Renal cortical epithelial cell (primary cell): ENCODE measurements at places on chromosomes 7 and 10.

DNA sequence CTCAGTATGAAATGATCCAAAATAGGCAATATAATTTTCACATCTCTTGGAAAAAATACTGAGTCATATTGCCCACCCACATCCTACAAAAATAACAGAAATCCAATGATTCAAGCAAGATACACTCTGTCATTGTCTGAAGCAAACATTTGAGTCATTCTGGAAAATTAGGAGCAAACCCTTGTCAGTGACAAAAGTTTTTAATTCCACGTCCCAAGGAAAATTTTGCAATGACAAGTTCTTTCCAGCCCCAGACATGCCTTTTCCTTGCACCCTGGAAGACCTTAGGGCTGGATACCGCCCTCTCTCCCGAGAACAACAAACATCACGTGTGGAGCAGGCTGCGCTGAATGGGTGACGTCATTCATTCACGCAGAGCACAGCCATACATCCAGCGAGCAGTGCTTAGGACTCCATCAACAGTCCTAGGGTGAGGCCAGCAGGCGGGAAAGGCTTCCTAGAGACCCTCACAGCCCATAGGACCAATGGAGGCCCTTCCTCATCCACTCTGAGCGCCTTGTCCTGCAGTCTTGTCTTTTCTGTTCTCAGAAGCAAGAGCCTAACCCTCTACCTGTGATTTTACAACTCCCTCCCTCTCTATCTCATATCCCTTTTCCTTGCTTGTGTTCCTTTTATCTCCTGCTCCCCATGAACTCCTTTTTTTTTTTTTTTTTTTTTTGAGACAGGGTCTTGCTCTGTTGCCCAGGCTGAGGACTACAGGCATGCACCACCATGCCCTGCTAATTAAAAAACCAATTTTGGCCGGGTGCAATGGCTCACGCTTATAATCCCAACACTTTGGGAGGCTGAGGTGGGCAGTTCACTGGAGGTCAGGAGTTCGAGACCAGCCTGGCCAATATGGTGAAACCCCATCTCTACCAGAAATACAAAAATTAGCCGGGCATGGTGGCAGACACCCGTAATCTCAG lies 23.5 kb upstream of the KDM7A start:
- DNase-seq, result no peak

DNA sequence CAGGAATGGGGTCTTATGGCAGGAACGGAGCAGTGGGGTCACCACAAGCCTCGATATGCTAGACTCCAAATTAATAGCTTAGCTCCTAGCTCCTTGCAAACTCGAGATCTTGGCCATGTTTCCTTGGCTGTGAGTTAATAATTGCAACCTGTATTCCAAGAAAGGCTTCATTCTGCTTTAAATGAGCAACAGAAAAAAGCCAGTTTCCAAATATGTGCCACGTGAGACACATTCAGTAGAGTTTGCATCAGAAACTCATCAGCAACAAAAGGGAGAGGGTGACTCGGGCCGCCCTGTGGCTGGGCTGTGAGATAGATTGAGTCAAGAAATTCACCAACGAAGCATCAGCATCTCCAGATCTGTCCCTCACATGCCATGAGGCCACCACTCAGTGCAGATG lies 112.0 kb downstream of the NPTX2 start:
- no peak for DNase-seq

DNA sequence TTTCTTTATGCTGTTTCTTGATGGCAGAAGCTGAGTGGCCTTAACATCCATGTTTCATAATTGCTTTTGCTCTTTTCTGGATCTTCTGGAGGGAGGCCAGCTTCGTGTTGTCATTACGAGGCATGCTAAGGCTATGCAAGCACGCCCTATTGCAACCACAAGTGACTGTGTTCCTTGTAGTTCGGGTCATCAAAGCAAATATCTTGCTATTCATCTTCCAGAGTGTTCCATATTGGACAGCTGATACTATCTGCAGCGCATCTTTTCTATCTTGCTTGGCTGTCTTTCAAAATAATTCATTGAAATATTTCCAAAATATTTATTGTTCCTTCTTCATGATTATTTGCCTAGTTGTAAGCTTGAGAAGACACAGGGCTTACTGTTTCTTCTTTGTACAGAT lies 5.0 kb downstream of the EPHB6 start:
- no peak for DNase-seq

DNA sequence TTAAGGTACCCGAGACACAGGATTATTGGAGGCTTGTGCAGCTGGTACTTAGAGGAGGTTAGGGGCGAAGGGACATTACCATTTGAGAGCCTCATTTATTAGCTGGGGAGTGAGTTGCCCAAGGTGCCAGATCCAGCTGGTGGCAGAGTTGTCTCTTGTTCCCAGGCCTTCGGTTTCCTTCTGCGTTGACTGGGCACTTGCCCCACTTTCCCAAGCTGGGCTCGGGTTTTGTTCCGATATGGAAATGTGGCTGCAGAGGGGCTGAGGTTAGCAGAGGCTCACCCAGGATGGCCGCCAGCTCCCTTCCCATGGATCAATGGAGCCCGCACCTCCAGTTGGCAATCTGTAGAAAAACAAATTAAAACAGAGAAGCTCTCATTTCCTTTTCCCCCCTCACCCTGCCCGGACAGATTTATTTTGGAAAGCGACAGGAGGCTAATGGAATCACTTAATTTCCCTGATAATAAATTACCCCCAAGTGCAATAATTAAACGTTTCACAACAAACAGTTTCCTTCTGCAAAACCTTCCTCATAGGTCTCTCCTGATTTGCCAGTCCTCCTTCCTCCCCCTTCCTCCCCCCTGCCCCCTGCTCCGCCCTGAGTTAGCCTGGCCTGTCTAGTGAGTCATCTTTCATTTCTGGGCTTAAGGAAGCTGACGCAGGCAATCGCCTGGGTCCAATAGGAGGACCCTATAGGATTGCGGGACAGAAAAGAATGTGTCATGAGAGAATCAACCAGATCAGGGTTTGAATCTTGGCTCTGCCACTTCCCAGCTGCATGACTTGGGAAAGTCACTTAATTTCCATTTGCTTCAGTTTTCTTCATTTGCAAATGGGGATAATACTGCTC lies 51.7 kb downstream of the ADRA2A start:
- peak; percentile 81 for DNase-seq

DNA sequence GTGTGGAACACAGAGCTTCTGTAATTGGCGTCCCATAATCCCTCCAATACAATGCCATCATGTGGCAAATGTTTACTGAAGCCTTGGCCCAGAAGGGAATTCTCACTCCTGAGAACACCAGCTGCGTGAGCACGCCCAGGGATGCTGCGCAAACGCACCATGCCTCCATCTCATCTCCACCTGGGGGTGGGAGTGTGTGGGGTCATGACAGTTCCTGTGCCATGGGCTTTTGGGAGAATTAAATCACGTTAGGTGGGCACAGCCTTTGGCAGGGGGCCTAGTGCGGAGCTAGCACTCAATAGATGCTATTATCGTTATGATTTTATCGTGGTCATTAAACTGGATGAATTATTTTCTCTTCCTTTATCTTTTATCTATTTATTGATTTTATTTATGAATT lies 15.8 kb downstream of the WDFY4 start:
- DNase-seq, result no peak

GRCh38 chr7:82317257-82317721 lies 126.3 kb downstream of the CACNA2D1 start:
- DNase-seq, result peak; percentile 15

- DNase-seq, result no peak
Measured at GRCh38 chr10:124558339-124559321, 97.0 kb downstream of the LHPP start.

GRCh38 chr7:144000020-144000419 lies at the start of gene OR6B1:
OR6B1 (plus strand) TSS chr7:144000320; CDS start chr7:144003997, 3,677 bp downstream.
- no peak for DNase-seq

GRCh38 chr10:78899996-78900714 lies 168.6 kb upstream of the ZMIZ1 start:
- no peak for DNase-seq

- DNase-seq, result no peak
Measured at GRCh38 chr7:107029061-107029763, 15.3 kb upstream of the PRKAR2B start.

DNA sequence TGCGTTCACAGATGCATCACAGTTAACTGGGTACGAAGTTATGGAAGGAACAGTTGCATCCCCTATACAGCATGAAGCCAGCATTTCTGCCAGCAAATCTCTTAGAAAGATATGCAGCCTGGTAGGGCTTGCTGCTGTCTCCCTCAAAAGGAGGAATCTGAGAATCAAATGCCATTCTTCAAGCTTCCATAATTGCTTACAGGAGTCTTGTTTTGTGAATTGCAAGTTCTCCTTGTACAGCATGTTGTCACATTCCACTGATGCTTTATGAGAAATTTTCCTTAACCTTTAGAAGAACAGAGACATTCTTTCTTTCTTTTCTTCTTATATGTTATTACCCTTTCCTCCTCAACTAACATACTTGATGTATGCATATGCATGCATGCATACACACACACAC lies 134.6 kb downstream of the CHRM2 start:
- DNase-seq, result no peak

DNA sequence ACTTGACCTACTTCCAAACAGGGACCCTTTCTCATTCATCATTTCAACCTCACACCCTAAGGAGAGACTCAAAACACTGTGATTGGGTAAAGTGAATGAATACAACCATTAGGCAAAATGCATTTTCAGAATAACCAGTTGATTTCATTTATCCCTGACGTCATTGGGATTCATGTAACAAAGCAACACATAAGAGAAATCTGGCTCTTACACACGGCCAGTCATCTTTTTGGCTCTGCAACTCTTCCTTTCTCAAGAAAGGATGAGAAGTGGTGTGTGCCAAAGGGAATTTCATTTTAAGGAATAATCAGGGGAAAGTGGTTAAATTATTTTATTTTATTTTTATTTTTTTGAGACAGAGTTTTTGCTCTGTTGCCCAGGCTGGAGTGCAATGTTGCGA lies 83.1 kb downstream of the CPVL start:
- no peak for DNase-seq

GRCh38 chr10:14454206-14454605 lies 123.5 kb upstream of the FRMD4A start:
- DNase-seq, result no peak

GRCh38 chr10:69492091-69492745 lies 41.0 kb downstream of the TSPAN15 start:
- no peak for DNase-seq

GRCh38 chr10:99784727-99785441 lies 2.4 kb downstream of the ABCC2 start:
- DNase-seq, result no peak

DNA sequence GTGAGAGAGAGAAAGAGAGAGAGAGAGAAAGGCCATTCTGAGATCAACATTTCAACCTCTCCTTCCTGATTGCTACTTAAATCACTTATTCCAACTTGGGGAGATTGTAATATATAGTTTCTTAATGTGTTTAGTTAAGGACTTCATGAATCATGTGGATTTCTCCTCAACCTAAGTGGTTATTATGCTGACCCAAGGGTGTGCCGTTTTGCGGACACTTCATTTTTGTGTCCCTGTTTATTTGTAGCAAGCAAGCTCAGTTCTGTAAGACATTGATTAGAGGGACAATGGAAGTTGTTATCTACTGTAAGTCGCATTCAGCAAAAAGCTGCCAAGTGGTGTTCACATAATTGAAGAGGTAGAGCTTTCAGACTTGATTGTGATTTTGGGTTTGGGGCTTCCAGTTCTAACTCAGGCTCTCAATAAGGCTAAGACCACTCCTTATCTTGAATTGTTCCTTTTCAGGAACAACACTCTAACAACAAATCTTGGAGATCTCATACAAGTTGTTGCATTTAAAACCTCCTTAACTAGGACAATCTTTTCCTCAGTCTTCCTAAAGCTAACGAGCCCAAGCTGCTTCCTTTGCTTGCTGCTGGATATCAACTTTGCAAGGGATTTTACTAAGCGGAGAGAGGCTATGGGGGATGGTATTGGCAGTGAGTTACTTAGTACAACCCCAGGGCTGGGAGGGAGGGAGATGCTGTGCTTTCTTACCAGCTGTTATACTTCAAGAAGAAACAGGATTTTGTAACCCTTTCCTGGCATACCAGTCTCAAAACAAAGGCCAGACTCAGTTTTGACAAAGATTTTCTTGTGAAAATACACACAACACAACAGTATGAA lies 19.8 kb upstream of the COL1A2 start:
- peak; percentile 85 for DNase-seq

- DNase-seq, result no peak
Measured at GRCh38 chr7:157497744-157498651, 161.2 kb downstream of the DNAJB6 start.

DNA sequence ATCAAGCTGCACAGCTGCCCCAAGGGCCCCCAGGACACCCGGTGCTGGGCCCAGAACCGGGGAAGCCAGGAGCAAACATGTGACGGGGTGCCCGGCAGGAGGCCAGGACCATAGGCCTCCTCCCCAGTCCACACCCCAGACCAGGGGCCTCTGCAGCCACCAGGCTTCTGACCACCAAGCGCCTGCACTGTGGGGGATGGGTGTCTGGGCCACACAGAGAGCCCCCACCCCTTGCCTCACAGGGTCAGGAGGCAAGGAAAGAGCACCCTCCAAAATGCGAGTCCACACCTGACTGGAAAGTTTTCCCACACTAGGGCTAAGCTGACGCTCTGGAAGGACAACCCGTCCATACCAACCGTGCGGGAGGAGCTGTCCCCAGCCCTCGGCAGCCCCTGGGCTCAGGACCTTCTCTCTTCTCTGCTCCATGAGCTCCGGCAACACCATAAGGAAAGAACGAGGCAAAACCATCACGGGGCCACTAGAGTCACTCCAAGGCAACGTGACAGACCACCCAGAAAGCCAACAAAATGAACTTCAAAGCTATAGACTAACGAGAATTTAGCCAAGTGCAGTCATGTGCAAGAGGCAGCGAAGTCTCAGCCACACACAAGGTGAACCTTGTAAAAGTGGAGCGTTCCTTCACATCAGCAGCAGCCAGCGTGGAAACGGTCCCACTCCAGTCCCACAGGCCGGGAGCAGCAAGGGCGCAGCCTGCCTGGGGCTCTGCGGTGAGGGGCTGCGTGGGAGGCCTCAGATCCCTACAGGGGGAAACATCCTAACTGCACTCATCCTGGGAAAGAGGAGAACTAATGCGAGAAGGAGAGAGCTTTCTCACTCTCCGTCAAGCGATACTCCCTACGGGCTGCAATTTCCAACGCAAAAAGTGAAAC lies 5.1 kb downstream of the STK32C start:
- no peak for DNase-seq

DNA sequence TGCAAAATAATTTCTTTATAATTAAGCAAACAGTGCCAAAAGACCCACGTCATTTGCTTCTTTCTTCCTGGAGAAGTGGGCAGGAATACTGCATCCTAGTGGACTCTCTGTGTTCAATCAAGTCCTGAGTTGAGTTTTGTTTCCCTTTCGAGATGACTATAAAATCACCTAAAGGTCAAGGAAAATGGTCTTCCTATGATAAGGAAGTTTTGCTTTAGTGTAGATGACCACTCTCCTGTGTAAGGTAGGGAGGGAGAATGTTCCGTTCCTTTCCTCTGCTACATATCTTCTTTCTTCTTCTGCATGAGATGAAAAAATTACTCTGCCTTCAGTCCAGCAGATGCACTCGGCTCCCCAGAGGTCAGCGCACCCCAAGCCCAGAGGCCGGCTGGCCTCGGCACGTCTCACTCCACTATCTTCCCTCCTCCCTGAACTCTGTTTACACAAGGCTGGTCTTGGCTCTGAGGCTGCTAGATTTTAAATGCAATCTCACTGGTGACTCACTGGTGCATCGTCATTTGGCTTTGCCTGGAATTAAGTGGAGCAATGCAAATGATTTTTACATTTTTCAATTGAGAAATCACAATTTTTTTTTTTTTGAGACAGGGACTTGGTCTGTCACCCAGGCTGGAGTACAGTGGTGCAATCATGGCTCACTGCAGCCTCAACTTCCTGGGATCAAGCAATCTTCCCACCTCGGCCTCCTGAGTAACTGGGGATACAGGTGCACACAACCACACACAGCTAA lies 18.6 kb upstream of the VDAC2 start:
- peak; percentile 78 for DNase-seq

- no peak for DNase-seq
Measured at GRCh38 chr10:47278152-47278473, 21.9 kb upstream of the GDF10 start.

- no peak for DNase-seq
Measured at GRCh38 chr7:875476-876076, 778 bp upstream of the GET4 start.
